Left renal pelvis (tissue), 4 donors: ENCODE measurements at places on chromosomes 3 and 15. TPM values are rescaled to one million over a fixed set of nuclear protein-coding genes. Genes with fewer than 3 reads are reported as not detected.

Gene BCHE
- polyA plus RNA-seq: 47.1 TPM

Gene PLSCR5
- not detected for polyA plus RNA-seq

GRCh38 chr15:82952158-82953081 is at the start of gene HOMER2:
Gene HOMER2 (minus strand): TSS chr15:82952720. CDS start chr15:82952535, 185 bp downstream.
- DNase-seq: no peak

GRCh38 chr3:74814181-74814580 is 199.7 kb upstream of the CNTN3 start:
- DNase-seq: no peak

Gene CA12
- 138 TPM for polyA plus RNA-seq

Gene XCR1
- 0.07 TPM for polyA plus RNA-seq

- no peak for DNase-seq
Observed at GRCh38 chr3:45516829-45517228, 77.7 kb upstream of the LIMD1 start.

DNA sequence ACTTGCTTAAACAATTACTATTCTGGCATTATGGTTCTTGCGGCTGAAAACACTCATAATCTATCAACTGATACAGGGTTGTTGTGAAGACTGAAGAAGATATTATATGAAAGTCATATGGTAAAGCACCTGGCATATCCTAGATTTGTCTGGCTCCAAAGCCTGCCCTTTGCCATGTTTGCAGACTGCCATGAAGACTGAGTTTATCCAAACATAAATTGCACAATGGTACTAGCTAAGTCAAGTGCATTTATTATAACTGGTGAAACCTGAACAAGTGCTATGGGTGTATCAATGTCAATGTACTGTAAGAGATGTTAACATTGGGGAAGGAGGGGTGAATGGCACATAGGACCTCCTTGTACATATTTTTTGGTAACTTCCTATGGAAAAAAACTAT is 87.4 kb upstream of the MEX3B start:
- DNase-seq: no peak

Gene DUOXA1
- 0.53 TPM for polyA plus RNA-seq

Gene MAP6D1
- 0.72 TPM for polyA plus RNA-seq

- DNase-seq: no peak
Observed at GRCh38 chr3:190357468-190357867, 30.5 kb upstream of the CLDN16 start.

Gene CACNA2D2
- polyA plus RNA-seq: 17.1 TPM

DNA sequence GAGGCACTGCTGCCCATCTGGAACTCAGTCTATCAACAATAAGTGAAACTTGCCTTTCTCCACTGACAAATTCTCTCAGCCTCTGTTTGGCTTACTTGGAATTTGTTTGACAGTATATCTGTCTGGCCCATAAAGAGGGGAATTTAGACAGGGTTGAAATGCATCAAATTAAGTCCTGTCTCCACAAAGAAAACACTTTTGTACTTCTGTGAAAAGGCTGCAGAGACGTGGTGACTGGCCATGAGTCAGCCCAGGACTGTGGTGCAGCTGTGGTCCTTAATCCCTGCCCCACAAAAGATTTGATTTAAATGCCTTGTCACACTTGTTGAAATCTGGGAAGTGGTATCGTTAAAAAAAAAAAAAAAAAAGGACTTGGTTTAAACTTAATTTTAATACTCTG is 47.5 kb downstream of the RYR3 start:
- DNase-seq: no peak

DNA sequence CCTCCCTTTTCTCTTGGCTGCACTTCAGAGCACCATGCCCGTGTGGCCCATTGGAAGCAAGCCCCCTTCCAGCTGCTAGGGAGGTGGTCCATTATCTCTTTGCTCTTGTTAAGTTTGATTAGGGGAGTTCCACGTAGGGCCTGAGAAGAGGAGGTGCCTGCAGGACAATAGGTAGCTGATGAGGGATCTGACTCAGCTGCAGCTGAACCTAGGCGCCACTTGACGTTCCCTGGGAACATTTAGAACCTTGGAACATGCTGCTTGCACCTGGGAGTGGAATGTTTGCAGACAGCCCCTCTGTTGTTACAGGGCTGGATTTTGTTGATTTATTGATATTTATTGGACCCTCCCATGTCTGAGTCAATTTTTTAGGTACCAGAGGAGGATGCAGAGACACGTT is 4.7 kb downstream of the SMAD3 start:
- DNase-seq: no peak

- no peak for DNase-seq
Observed at GRCh38 chr3:108590460-108590859, 938 bp downstream of the DZIP3 start.

DNA sequence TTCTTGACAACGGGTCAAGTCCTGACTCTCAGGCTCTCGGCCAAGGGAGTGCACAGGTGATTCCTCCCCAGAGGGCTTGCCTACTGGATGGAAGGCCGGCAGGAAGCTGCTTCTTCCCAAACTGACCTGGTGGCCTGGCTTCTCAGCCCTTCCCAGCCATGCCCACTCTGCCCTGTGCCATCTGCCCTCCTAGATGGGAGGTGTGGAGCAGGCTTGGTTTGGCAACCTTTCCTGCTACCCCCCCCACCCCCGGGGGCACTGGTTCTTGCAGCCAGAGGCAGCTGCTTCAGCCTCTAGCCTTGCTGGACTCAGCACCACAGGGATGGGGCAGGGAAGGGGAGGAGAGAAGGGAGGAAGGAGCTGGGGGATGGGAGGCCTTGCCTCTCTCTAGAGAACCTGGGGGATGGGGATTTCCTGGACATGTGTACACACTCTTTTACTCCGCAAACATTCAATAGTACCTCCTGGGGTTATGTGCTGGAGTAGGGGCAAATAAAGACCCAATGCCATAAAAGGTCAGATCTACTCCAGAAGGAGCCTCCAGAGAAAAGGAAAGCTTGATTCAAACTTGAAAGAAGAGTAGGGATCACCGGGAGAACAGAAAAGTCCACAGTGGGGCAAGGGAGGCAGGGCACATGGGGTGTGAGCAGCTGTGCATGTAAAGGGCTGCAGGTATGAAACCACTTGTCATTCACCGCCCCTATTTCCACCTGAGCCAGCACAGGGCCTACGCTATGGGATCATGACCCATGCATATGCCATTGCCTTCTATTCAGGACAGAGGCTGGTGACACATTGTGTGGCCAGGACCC is 4.2 kb upstream of the DAPK2 start:
- DNase-seq: no peak

Gene EFCC1
- 1.1 TPM for polyA plus RNA-seq

Gene GRK7
- 0.17 TPM for polyA plus RNA-seq

DNA sequence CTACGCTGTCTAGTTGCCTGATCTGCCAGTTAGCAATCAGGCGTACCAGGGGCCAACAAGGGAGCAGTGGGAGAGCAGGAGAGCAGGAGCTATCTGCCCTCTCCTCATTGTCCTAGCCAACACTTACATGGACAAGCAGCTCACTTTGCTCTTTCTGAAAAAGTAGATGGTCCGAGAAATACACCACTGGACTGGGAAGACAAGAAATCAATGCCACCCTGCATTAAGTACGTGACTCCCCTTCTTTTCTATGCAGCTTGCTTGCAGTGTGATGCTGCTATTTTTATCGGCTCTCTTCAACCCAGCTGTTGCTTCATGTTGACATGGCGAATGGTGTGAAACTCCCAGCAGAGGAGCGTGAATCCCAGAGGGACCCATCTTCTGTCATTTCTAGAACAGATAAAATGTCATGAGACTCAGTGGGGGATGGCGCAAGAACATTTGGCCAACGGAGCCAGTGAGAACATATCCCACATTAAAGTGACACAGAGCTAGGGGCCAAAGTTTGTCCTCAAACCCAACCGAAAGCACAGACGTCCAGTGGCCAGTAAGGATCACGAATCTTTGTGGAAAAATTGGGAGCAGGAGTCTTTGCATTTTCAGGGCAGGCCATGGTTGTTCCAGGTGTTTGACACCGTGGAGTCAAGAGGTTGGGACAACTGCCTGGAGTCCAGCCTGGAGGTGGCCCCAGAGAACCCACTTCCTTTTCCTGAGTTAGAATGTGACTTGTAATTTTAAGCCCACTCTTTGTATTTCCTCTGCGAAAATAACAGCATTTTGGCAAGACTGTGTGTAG is 53.7 kb upstream of the MEF2A start:
- no peak for DNase-seq

DNA sequence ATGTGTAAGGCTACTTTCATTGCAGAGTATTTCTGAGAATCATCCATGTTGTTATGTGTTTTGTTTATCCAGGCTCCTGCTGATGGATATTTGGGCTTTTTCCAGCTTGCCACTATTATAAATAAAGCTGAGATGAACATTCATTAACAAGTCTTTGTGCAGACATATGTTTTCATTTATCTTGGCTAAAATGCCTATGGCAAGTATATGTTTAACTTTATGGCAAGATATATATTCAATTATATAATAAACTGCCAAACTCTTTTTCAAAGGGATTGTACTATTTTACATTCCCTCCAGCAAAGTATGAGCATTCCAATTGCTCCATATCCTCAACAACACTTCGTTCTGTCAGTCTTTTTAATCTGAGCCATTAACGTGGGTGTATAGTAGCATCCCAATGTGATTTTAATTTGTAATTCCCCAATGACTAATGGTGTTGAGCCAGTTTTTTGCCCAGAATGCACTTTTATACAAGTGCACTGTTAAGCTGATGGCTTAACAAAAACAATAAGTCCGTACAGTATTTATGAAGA is 452.4 kb downstream of the SHQ1 start:
- DNase-seq: no peak

- DNase-seq: no peak
Observed at GRCh38 chr15:47951781-47952180, 169.0 kb upstream of the SLC24A5 start.

- DNase-seq: no peak
Observed at GRCh38 chr3:194487289-194488054, 670 bp upstream of the ATP13A3 start.

Gene SH3GL3
- 9.5 TPM for polyA plus RNA-seq

DNA sequence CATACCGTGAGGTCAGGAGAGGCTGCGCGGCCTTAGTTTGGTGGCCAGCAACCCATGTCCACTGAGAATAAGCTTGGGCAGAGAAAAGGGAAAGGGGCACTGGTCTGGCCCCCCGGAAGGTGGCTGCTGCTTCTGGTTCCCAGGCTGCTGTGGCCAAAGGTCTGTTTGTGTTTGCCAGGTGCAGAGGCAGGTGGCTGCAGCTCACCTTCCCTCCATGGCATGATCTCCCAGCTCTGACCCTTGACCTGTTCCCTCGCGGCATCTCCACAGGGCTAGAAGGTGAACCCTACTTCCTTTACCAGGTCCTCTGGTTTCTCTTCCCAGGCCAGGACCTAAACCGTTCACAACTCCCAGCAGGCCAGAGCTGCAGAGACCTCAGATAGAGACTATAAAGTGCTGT is 13.8 kb downstream of the VPS18 start:
- no peak for DNase-seq

DNA sequence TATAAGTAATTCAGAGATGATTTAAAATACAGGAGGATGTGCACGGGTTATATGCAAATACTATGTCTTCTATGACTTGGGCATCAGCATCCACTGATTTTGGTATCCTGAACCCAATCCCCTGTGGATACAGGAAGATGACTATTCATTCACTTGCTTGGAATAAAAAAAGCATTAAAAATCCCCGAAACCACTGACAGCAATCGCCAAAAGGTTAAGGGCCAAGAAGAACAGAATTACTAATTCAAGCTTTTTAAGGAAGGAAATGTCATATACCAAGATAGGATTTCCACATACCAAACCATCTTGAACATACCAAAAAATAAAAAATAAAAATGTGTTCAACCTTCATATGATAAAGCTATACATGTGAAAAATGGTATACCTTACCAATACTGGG is 93.7 kb downstream of the DLG1 start:
- DNase-seq: no peak

DNA sequence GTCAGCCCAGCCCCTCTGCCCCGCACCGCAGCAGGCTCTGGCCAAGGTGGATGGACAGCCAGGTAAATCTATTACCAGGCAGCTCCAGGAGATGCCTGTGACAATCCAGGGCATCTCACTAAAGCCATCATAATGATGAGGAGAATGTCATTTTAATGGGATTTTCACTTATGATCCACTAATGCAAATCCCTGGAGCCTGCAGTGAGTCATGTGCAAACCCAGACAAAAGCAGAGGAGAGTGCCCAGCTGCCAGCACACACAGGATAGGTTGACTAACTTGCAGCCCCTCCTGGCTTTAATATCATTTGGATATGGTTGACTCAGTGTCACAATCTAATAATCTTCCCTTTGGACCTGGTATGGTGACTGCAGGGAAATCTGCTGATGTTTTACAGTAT is 206.9 kb upstream of the TRIM42 start:
- no peak for DNase-seq

- no peak for DNase-seq
Observed at GRCh38 chr3:104411757-104412156, 955.0 kb upstream of the ALCAM start.

DNA sequence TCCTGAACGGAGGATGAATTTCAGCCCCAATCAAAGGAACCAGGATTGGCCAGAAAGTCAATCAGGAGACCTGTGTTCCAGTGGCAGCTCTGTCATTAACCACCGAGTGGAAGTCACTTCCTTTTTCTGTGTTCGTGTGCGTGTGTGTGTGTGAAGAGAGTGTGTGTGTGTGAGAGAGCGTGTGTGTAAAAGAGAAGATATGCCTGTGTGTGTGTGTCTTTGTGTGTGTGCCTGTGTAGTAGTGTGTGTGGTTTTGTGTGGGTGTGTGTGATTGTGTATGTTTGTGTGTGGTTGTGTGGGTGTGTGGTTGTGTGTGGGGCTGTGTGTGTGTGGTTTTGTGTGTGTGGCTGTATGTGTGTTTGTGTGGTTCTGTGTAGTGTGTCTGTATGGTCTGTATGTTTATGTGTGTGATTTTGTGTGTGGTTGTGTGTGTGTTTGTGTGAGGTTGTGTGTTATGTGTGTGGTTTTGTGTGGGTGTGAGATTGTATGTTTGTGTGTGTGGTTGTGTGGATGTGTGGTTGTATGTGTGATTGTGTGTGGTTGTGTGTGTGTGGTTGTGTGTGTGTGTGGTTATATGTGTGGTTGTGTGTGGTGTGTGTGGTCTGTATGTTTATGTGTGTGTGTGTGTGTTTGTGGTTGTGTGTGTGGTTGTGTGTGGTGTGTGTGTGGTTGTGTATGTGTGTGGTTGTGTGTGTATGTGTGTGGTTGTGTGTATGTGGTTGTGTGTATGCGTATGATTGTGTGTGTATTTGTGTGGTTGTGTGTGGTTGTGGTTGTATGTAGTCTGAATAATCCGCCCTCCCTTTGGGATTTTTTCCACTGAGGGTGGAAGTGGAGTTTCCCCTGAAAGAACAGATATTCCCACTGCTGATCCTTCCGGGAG is 314.4 kb downstream of the SHQ1 start:
- DNase-seq: no peak

Gene TMEM158
- 7.9 TPM for polyA plus RNA-seq

- DNase-seq: no peak
Observed at GRCh38 chr3:41180396-41180795, 18.9 kb upstream of the CTNNB1 start.

DNA sequence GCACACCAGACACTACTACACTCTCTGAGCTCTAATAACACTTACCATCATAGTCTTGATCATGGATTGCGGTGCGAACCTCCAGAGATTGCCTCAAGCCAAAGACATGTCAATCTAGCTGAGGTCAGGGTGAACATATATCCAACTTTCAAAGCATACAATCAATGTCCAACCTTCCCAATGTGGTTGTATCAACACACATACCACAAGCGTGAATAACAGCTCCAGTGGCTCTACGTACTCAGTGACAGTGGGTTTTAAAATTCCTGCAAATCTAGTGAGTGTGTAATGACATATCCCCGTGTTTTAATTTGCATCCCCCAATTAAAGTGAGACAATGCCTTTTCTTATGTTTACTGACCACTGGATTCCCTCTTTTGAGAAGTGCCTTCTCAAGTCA is 29.6 kb downstream of the SFMBT1 start:
- DNase-seq: no peak

Gene RYR3
- polyA plus RNA-seq: 4.9 TPM

Gene IFT57
- polyA plus RNA-seq: 71.9 TPM

- DNase-seq: no peak
Observed at GRCh38 chr15:45377609-45378148, 665 bp downstream of the GATM start.
